ENCODE measurements at places on chromosomes 11 and 22.

DNA sequence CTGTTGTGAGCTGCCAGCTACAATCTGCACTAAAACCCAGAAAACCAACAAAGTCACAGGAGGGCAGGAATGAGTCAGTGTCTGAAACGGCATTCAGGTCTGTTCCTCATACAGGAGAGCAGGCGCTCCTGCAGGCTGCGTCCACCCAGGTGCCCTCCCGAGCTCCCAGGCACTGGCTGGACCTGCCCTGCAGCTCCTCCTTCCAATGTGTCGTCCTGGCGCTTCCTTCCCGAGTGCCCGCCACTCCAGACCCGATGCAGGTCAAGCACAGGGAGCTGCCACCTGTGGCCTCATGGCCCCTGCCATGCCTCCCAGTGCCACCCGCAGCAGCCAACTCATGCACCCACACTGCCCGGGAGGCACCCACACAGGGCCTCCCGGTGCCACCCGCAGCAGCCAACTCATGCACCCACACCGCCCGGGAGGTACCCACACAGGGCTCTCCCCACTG lies 12.0 kb downstream of the BRD1 start:
- peak; percentile 83 for DNase-seq

DNA sequence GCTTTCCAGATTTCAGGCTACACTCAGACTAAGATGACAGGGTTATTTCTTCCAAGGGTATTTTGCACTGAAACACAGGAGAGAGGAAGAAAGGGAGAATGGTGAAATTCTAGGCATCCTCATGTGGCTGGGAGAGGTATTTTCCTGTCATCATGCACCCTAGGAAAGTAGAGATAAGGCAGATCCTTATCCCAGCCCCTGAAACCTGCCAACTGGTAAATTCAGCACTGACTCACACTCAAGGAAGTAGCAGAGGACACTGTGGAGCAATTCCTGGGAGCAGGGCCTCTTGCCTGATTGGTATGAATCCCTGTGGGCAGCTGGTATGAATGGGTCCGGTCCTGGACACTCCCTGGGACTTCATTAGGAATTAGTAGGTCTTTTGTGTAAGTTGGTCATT lies 37.6 kb upstream of the SLC5A1 start:
- DNase-seq = no peak

- peak; percentile 20 for DNase-seq
These were observed 11.9 kb downstream of the CHRM1 start for GRCh38 chr11:62909107-62909894.

- no peak for DNase-seq
These were observed 49.9 kb downstream of the WNT7B start for GRCh38 chr22:45927059-45927458.

DNA sequence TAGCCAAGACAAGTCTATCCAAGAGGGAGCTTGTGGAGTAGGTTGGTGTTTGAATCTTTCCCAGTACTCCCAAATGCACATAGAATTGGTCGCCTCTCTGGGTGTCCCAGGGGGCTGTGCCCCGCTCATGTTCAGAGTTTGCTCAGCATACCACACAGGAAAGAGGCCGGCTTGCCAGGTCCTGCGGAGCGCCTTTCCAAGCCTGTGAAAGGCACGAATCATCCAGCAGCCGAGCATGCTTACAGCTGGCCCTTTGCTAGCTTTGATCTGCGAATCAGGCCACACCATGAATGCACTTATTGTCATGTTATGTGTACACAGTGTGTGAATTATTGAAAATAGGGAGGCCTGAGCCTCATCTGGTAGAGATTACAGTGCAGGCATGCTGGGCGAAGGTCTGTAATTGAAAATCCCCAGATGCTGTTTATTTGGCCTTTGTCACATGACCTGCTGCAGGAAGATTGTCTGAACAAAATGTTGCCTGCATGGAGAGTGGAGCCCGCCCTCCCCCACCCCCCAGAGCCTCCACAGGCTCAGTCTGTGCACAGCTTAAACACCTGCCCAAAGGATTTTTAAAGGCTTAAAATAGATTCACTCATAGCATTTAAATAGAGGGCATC lies 163.3 kb upstream of the RASSF10 start:
- DNase-seq = no peak

- DNase-seq = no peak
These were observed 81.0 kb upstream of the CTSC start for GRCh38 chr11:88418508-88418907.

- no peak for DNase-seq
These were observed 108.4 kb upstream of the SLC22A12 start for GRCh38 chr11:64482588-64482987.

DNA sequence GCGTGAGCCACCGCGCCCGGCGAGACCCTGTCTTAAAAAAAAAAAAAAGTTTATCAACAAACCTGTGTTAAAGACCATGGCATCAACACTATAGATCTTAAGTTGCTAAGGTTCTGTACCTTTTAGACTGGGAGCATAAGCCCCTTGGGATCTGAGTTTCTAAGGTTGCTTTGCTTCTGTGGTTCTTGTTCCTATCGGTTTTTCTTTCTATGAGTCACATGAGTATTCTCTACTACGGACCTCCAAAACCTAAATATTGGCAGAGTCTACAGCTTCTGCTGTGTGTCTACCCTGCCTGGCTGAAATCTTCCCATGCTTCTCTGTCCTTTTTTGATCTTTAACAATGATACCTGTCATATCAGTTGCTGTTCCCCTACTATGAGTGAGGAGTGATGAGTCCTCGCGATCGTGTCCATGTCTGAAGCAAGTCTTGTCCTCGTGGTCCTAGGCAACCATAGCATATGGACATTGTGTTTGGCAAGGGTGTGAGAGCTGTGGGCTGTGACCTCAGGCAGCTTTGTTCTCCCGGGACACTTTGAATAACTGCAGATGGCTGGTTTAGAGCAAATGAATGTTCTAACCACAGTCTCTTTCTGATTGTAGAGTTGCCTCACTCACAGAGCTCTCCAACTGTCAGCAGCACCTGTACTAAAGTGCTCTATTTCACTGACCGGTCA lies 9.0 kb upstream of the DLAT start:
- DNase-seq = no peak

- no peak for DNase-seq
These were observed 74.5 kb upstream of the NCAM1 start for GRCh38 chr11:112886434-112887370.

GRCh38 chr11:100575860-100576717 lies 111.0 kb upstream of the ARHGAP42 start:
- DNase-seq = peak; percentile 36

GRCh38 chr11:33412241-33412640 lies 155.1 kb downstream of the HIPK3 start:
- no peak for DNase-seq

- no peak for DNase-seq
These were observed 44.4 kb downstream of the KMT5B start for GRCh38 chr11:68168694-68169093.

GRCh38 chr11:128688896-128689546 lies 4.9 kb upstream of the FLI1 start:
- no peak for DNase-seq

DNA sequence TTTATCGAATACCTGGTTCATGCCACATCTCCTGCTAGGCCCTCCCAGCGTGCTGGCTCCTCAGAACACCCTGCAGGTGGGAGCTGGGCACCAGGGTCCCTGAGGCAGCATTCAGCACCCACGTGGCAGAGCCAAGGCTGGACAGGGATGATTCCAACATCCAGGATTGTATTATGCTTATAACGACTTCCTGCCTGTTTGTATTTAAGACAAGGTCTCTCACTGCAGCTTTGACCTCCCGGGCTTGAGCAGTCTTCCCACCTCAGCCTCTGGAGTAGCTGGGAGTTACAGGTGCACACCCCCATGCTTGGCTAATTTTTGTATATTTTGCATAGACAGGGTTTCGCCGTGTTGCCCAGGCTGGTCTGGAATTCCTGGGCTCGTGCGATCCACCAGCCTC lies 64.7 kb upstream of the WNT7B start:
- no peak for DNase-seq

GRCh38 chr22:20034143-20034542 lies 13.2 kb downstream of the TANGO2 start:
- no peak for DNase-seq

DNA sequence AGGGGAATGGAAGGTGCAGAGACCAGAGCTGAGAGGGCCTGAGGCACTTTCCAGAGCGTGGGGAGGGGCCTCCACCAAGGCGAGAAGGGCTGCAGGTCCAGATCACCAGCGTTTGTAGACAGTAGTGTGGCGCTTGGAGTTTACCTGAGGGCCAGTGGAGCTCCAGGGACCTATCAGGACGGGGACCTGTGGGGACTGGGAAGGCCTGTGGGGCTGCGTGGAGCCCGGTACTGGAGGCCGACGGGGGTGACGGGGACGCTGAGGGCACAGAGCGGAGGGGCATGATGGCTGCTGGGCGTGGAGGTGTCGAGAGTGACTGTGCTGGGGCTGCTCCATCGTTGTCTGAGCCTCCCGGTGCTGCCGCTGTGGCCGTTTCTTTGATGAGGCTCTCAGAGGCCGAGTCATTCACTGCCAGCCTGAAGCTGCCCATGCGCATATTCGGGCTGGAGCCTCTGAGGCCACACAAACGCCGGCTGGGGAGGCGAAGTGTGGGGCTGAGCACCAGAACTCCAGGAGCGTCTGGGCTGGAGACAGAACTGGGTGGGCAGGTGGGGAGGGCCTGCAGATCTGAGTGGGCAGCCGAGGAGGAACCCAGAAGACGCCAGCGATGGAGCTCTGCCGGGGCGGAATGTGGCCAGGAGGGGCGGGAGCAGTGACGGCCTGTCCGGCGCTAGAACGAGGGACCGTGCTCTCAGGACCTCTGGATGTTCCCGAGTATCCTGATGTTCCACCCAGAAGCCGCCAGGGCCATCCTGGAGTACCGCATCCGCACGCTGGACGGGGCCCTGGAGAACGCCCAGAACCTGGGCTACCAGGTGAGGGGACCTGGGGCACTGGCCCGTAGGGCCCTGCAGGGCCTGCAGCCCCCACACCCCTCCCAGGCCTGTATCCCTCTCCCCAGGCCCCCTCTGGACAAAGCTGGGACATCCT lies 2.6 kb downstream of the PGGHG start:
- no peak for DNase-seq

DNA sequence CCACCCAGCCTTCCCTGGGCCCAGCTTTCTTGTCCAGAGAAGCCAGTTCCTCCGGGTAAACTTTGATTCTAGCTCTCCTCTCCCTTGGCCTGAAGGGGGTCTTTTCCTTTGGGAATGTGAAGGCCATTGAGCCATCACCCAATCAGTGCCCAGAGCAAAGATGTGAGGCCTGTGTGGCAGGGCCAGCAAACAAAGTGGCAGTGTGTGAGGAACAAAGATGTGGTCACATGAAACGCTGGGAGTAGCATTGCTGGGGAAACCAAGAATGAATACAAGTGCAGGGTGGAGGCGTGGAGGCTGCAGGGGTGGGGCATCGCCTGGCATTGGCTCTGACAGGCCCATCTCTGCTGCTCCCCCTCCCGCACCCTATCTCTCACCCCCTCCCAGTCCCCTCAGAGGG lies 91.9 kb upstream of the BID start:
- no peak for DNase-seq

- no peak for DNase-seq
These were observed 13.6 kb downstream of the CTTN start for GRCh38 chr11:70411713-70412452.

DNA sequence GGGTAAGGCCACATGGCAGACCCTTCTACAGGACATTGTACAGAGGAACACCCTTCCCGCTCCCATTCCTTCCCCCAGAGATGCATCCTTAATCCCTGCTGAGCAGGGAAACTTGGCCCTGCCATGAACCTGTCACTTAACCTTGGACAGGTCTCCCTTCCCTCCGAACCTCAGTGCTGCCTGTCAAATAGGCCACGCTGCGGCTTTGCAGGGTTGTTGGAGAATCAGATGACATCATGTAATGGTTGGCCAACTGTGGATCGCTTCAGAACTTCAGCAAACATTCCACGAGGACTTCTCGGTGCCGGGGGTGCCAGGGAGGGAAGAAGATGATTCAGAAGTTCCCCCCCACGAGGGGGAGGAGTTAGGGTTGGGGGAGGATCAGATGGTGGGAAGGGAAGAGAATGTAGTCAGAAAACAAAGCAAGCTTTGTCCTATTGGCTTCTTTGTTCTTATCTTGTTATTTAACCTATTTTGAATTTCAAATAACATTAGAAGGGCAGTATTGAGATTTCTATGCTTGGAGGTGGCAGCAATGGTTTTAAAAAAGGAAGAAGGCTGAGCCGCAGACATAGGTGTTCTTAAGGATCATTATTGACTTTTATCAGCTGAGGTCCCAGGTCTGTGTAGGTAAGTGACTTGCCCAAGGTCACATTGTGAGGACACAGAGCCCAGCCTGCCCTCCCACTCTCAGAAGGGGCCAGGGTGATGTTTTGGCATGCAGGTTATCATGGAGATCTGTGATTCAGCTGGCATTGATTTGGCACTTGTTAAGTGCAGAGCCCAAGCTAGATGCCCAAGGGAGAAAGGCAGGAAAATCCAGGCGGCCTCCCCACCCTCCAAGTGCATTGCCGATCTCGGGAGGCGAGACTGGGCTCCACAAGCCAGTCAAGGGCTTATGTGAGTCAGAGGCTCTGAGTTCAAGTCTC lies 3.1 kb downstream of the CDC42EP1 start:
- no peak for DNase-seq

GRCh38 chr11:113457784-113458183 lies 17.4 kb downstream of the DRD2 start:
- DNase-seq = no peak

- no peak for DNase-seq
These were observed 47.1 kb upstream of the RCN1 start for GRCh38 chr11:32043737-32044136.

DNA sequence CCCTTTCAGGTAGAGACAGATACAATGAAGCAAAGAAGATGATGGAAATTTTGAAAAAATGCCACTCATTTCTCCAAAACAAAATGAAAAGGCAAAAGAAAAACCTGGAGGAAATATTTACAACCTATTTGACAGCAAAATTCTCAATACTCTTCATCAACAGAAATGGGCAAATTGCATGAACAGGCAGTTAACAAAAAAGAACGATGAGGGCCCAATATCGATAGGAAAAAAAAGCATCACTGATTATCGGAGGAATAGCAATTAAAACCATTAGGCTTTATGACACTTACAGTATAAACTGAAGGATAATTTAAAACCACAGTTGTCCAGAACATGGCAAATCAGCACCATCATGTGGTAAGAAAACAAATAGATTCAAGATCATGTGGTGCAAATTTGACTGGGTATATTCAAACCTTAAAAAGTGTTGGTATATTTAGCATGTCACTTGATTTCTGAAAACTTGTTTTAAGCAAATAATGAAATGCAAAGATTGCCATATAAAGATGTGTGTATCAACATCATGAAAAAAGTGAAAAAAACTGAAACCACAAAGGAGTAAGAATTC lies 222.9 kb downstream of the BRD1 start:
- DNase-seq = no peak

DNA sequence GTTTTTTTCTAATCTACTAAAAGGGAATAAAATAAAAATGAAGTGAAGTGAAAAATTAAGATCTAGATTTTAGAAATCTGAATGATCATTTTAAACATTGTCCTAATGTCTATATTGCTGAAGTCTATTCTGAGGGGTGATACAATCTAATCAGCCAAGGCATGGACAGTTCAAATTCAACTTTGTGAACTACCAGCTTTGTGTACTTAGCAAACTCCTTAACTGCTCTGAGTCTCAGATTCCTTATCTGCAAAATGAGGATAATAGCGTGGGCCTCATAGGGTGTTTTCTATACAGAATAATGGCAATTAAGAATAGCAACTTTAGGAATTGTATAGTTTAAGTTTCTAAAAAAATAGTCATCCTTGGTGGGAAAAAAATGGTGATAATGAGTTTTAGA lies 31.4 kb downstream of the FAR1 start:
- DNase-seq = no peak

Data from cerebellum (tissue), 4 donors.